ENCODE measurements at places on chromosomes 12 and 14. TPM values are rescaled to one million over a fixed set of nuclear protein-coding genes. Genes with fewer than 3 reads are reported as not detected.

- DNase-seq: no peak
Measured at GRCh38 chr12:122856999-122857671, 21.9 kb downstream of the HIP1R start.

DNA sequence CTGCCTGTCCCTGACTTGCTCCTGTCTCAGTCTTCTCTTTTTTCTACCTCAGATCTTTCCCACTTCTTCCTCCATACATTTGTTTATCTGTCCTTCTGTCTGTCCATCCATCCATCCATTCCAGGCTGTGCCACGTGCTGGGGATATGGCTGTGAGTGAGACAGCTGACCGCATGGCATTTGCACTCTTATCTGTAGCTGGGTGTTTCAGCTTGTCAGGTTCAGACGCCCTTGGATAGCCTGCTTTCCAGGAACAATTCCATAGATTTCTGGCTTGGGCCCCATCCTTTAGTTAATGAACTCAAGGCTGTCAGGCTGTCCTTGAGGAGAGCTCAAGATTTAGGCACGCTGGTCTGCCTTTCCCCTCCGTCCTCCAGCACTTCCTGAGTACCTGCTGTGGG is 116.6 kb downstream of the TSPAN9 start:
- no peak for DNase-seq

DNA sequence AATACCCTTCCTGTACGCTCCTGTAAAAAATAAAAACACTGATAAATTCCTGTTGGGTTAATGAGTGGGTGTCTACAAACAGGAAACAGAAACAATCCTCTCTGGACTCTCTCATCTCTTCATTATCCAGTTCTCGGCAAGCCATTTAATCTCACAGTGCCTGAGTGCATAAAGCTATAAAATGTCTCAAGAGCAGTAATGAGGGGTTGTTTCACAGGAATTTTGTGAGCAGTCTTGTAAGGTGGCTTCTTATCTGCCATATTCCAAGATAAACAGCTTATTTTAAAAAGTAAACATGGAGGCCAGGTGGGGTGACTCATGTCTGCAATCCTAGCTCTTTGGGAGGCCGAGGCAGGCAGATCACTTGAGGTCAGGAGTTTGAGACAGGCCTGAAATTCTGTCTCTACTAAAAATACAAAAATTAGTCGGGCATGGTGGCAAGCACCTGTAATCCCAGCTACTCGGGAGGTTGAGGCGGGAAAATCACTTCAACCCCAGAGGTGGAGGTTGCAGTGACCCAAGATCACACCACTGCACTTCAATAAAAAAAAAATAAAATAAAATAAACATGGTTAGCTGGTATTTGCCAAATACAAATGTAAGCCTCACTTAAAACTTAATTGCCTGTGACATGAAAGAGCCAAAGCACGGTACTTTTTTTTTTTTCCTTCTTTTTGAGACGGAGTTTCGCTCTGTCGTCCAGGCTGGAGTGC is 54.0 kb downstream of the CLIP1 start:
- no peak for DNase-seq

DNA sequence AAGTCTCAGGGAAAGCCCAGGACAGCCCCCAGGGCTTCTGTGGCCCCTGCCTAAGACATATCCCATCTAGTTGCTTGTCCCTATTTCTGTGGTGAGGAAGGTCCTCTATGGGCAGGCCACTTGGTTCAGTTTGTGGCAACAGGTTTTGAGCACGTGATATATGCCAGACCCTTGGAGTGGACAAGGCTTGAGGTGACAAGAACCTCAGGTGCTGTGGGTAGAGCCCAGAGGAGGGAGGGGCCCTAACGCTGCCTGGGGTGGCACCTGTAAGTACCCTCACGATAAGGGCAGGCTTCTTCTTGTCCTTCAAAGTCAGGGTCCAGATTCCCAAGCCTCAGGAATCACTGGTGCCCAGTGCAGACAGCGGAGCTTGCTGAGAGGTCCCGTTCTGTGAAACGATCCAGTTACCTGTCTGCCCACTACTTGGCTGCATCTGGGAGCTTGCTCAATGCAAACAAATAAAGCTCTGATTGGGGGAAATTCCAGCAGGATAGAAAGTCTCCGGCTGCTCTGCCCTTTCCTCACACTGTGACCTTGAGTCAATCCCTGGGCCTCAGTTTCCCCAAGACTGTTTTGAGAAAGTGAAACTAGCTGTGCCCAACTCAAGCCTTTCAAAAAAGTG is 47.7 kb upstream of the FAM181A start:
- DNase-seq: no peak

DNA sequence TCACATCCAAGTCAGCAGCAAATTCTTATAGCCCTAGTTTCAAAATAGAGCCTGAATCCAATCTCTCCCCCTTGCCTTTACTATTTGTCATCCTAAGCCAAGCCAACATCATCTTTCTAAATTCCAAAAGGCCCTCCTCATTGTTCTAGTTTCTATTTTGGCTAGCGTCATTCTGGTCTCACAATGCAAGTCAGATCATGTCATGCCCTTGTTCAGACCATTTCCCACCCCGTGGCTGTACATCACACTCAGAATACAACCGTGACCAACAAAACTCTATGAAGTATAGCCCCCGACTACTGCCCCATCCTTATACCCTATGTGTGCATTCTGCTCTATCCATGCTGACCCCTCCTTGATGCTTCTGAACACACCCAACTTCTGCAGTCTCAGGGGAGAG is 12.3 kb upstream of the GNG2 start:
- DNase-seq: no peak

DNA sequence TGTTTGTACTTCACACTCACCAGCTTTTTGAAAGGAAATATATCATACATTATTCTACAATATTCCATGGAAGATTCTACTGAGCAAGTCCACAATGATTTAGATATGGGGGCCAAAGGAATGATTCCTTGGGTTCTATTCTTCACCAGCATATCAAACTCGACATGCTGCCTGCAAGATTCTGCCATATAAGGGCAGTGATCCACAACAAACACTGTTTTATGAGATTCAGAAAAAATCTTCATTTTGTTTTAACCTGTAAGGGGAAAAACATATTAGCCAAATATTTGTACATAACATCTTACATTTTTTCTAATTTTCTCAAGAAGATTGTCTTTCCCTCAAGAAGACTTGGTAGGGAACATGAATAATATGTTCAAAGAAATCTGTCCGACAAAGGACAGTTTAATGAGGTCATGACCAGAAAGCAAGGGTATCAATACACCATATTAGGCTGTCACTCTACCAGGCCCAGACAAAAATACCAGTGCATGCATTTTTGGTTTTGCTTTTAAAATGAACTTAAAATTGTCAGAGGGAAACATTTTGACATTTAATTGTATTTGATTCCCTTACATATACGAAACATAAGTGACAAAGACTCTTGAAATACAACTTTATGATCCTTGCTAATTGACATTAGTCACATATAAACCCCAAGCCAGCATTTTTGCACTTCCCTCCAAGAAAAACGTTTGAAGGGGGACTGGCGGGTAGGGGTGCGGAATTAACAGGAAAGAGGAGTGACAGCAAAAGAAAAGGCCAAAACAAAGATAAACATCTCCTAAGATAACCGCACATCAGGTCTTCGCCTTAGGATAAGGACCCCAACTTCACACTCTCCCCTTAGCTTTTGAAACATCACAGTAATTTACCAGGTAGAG is 980 bp downstream of the INTS13 start:
- DNase-seq: no peak

- DNase-seq: no peak
Measured at GRCh38 chr12:74984631-74985030, 225.0 kb downstream of the KCNC2 start.

- DNase-seq: peak; percentile 29
Measured at GRCh38 chr14:51139121-51139681, 44.3 kb upstream of the TRIM9 start.

- peak; percentile 6 for DNase-seq
Measured at GRCh38 chr14:102262929-102263462, 42.0 kb downstream of the MOK start.

DNA sequence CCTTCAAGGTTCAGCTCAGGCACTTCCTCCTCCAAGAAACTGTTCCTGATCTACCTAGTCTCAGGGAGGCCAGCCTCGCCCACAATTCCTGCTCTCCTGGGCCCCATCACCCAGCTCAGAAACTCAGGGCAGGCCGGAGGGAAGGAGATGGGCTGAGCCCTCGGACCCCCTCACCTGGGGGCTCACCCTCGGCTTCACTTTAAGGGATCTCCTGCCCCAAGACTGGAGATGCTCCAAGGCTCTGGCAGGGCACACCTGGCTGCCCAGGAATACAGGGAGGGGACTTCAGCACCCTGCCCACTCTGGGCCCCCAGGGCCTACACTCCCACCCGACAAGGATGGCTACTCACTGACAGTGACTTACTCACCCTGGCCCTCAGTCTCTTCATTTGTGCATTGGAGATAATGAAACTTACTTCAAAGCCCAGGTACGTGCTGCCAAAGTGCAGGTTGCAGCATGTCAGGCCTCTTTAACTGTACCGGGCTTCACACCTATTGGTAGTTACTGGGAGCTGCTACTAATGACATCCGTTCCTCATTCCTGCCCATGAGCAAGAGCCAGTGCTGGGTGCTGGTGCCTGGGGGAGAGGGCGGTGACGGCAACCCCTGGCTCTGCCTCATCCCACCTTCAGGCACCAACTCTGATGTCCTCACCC is 21.0 kb upstream of the PPP1R13B start:
- no peak for DNase-seq

DNA sequence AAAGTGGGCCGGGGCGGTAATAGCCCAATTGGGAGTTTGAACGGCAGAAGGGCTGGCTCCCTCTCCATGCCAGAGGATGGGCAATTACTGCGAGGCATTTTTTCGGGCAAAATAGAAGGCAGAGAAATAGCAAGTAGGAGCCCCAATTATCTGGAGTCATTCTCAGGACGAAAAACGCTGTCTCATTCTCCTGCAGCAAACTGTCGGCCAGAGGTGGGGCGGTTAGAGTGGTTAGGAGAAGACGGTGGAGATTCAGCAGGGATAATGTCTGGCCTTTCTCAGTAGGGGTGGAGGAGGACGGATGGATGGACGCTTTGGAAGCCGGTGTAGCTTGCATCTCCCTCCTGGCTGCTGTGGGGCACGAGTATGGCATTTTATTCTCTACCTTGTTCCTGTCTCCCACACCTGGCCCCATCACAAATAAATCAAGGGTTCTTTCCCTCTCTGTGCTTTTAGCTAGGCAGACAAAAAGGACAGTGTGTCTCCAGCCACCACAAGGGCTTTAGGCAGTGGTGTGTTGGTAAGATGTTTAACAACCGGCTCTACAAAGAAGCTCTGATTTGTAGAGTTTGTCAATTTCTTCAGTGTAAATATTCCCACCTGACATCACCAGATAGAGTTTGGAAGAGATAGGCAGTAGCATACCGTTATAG is 140.5 kb upstream of the LHX5 start:
- DNase-seq: no peak

- no peak for DNase-seq
Measured at GRCh38 chr12:102797528-102797927, 119.5 kb downstream of the PAH start.

DNA sequence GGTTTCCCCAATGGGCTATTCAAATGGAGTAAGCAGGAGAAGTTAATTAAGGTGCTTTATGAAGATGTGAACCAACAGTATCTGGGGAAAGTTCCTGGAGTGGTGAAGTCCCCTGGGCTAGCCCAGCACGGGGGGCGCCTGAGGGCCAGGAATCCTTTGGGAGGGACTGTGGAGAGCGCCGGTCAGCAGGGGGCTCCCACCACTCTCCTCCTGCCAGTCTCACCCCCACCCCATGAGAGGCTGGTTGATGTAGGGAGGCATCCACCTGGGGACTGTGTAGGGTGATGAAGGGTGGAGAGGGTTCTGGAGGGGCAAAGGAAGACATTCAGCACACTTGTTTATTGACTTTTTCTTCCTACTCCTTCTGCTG is 4.4 kb downstream of the CEBPE start:
- no peak for DNase-seq

DNA sequence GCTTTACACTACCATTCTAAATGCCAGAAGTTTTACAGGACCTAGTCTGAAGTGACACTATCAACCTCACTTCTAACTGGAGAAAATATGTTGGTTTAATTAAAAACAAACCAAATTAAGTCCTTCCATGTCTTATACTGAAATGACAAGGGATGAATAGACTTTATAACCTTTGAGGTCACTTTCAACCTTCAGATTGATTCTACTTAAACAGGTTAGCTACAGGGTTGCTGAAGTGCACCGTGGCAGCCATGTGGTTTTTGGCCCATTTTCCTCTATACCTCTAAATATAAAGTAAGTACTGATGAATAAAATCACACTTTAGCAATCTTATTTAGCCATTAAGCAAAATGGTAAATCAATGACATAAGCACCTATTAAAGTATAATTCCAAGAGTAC is 3.9 kb downstream of the SLC38A2 start:
- DNase-seq: no peak

GRCh38 chr12:108814462-108815211 is 42.7 kb downstream of the SSH1 start:
- DNase-seq: no peak

DNA sequence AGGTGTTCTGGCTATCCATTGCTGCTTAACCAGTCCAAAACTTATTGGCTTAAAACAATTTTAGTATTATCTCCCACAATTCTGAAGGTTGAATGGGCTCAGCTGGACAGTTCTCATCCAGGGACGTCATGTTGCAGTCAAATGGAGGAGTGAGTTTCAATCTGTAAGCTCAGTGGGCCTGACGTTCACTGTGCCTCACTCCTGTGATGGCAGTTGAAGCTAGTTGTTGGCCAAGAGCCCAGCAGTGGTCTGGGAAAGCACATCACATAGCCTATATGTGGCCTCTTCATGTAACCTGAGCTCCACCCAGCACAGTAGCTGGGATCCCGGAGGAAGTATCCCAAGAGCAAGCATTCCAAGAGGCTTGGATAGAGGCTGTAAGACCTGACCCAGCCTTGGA is 40.6 kb upstream of the CDKN3 start:
- no peak for DNase-seq

GRCh38 chr12:58819345-58819744 is 101.0 kb downstream of the LRIG3 start:
- no peak for DNase-seq

- no peak for DNase-seq
Measured at GRCh38 chr12:65171870-65172269, 2.5 kb downstream of the LEMD3 start.

MYF5 gene
- polyA plus RNA-seq: not detected

ATN1 gene
- 142 TPM for polyA plus RNA-seq

RNASE3 gene
- 1.1 TPM for polyA plus RNA-seq

Measured in renal cortex interstitium (tissue), 15 donors.